NCI-H2171 treated with DMSO at 0.1 percent for 48 hours (cell line): ENCODE measurements at places on chromosomes 11 and 22.
A peak's percentile ranks its signal among the peaks of the same experiment; 100 is the strongest.

DNA sequence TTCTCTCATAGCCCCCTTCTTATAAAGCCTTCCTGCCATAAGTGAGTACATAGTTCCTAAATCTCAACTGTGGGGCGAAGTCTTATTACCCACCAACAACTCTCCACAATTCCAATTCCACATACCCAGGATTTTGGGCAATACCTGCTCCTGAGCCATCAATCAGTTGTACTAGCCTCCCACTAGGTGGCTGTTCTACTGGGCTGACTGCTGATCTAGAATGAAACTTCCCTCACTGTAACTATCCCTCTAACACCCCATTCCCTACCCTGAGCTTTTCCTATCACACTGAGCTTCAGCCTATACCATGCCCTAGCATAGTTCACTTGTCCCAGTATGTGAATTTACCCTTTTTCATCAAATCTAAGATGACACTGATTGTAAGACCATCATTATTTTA is 52.5 kb downstream of the RRAS2 start:
- no peak for DNase-seq

- DNase-seq, result no peak
These were observed 5.8 kb upstream of the BRD1 start for GRCh38 chr22:49833340-49834007.

GRCh38 chr11:122491509-122491908 is 164.0 kb upstream of the UBASH3B start:
- DNase-seq, result no peak

GRCh38 chr22:27480487-27480886 is 321.1 kb downstream of the MN1 start:
- DNase-seq, result peak; percentile 53

DNA sequence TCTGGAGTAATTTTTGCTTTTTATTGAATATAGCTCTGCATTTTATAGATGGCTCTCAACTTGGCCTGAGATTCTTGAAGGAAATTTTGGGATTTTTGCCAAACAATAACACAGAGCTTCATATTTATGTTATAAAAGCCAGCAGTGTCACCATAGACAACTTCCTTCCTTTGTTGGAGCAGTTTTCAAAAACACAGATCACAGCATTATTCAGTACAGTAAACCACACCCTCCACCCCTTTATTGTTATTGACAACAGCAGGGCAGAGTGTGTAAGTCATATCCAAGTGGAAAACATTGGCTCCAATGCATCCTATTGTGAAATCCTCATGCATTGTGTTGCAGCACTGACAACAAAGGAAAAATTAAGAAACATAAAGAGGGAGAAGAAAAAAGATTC is 62.6 kb upstream of the PRSS23 start:
- no peak for DNase-seq
